ENCODE measurements at places on chromosomes 6 and 20.
A peak's percentile ranks its signal among the peaks of the same experiment; 100 is the strongest.

DNA sequence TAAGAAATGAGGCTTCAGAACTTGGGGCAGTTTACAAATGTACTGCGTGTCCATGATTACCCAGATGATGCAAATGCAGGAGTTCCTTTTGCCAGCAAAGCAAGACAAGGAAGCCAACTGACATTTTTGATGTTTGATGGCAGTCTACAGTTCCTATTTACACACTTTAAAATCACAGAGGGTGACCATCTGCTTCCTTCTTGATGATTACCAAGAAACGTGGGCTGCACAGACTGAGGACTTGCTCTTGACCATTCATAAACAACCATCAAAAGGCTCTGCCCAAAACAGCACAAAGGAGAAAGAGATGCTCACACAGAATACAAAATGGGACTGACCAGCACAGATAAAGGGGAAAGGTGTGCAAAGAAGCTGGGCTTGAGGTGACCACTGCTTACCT is 79.8 kb upstream of the TRAF3IP2 start:
- DNase-seq, result no peak

DNA sequence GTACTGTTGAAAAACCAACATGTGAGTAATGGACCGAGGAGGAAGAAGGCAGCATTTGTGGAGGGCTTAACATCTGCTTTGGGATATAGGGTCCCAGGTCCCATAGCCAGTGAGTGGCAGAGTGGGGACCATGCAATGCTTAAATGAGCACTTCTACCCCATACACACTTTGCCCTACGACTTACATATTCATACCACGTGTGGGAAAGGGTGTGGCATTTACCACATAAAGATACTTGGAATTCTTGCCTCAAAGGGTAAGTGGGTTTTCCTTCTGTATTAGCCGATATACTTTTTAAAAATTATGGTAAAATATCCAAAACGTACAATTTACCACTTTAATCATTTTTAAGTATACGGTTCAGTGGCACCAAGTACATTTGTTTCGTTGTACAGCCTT is 199.3 kb downstream of the BACH2 start:
- DNase-seq, result no peak

DNA sequence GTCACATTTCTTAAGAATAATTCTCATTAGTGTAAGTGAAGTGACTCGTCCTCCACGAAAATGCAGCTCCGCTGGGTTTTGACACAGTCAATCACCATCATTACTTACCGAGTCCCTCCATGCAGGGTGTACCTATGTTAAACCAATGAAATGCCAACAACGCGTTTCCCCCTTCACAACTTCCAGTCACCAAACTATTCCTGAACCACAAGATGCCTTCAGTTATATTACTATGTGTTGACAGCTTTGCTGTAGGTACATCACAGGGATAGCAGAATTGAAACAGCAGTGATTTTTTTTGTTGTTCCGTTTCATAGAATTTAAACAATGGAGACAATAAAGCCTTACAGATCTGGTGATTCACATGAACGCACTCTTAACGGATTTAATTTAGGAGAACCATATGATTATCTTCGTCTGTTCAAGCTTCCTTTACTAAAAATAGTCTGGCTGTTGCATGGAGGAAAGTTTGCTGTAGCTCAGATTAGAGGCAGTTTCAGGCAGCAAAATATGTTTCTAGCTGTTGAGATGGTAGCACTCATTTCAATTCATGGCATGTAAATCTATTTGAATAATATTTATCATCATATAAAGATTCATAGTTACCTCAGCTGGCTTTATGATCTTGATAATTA is 652.8 kb downstream of the PRKN start:
- DNase-seq, result no peak

GRCh38 chr6:142275236-142276006 is 26.4 kb upstream of the ADGRG6 start:
- no peak for DNase-seq

GRCh38 chr20:9884061-9884460 is 45.2 kb upstream of the PAK5 start:
- DNase-seq, result no peak

- DNase-seq, result no peak
These were observed 27.1 kb downstream of the TOMM6 start for GRCh38 chr6:41814629-41815028.

DNA sequence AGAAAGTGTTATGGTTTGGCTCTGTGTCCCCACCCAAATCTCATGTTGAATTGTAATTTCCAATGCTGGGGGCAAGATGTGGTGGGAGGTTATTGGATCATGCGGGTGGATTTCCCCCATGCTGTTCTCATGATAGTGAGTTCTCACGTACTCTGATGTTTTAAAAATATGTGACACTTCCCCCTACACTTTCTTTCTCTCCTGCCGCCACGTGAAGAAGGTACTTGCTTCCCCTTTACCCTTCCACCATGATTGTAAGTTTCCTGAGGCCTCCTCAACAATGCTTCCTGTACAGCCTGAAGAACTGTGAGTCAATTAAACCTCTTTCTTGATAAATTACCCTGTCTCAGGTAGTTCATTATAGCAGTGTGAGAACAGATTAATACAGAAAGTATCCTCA is 150.8 kb downstream of the TMEM200A start:
- DNase-seq, result no peak

DNA sequence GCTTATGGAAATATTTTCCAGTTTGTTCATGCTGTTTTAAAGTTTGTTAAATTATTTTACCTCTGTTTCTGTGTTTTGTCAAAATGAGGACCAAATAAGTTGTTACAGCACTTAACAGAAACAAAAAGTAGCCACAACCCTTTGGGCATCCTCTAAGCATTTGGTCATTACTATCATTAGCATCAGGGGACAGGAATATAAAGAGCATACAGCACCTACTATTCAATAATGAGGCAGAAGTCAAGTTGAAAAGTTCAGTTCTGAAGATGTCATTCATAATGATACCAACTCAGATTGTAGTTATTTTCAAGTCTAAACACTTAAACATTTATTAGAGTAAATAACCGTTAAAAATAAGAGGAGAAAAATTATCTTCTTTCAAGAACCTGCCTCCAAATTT is 862.3 kb upstream of the FLRT3 start:
- DNase-seq, result no peak

DNA sequence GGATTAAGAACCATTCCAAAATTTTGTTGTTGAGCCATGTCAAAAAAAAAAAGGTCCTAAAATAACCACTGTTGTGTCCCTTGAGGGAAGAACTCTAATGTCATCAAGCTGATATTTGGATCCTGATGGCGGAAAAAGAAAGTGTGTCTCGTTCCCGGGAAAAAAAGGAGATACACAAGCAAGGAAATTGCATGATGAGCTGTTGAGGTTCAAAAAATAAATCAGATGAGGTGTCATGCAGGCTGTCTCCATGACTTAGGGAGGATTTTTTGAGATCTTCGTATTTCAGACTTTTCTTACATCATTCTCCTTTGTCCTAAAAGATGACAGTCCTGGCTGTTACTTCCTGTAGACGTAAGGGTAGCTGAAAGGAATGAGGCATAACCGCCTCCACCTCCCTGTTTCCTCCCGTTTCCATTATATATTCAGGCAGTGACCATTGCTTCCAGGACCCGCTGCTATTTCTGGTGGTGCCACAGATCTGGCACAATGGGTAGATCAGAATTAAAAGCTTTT is 117.3 kb upstream of the TNFAIP3 start:
- no peak for DNase-seq

GRCh38 chr20:19077370-19078220 is 134.8 kb upstream of the SLC24A3 start:
- DNase-seq, result no peak

GRCh38 chr6:113495521-113495920 is 361.6 kb upstream of the MARCKS start:
- no peak for DNase-seq

GRCh38 chr6:90818163-90818562 is 231.3 kb upstream of the MAP3K7 start:
- no peak for DNase-seq

DNA sequence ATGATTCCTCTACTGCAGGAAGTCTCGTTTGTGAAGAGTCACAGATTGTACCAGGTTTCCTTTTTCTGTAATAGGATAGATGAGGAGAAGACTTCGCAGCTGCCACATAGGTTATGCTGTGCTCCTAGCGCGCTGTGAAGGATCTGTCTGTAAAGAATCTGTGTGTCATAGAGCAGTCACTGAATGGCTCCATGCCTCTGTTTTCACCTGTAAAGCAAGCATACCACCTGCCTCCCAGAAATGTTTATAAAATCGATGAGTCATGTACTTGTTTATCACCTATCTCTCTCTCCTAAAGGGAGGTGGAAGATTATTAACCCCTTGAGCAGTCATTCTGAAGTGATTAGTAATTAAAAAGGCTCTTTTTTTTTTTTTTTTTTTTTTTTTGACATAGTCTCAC is 86.6 kb downstream of the TFAP2B start:
- no peak for DNase-seq

DNA sequence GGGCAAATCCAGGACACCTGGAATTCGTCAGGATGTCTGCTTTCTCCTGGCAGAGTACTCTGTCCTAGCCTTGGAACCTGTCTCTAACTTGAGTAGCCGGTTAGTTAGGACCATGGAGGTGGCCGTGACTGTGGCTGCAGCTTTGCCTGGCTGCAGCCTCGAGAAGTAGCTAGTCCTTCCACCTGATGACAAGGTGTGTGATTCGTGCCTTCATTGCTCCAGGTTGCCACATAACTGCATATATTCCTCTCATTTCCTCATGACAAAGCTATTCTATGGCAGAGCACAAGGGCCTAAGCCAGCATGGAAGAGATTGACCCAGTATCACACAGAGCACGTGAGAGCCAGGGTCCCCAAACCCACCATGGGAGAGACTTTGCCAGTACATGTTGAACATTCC is 39.8 kb upstream of the KIF25 start:
- no peak for DNase-seq

DNA sequence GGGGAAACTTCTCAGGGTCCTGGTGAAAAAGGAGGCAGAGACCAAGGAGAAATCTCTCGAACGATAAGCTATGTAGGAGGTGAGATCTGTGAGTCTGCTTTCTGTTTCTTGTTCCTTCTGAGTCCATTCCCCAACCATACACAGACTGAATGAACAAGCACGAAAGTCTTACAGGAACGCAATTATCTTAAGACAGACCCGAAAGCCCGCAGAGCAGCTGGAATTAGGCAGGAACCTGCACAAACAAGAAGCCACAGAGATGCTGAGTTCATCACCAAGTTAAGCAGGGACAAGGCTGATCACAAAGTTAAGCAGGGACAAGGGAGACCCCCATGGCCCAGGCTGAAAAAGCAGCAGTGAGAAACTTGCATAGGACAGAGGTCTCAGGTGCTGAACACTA is 21.4 kb upstream of the NELFCD start:
- DNase-seq, result no peak

- no peak for DNase-seq
These were observed 124.1 kb downstream of the FOXO3 start for GRCh38 chr6:108684771-108685329.

DNA sequence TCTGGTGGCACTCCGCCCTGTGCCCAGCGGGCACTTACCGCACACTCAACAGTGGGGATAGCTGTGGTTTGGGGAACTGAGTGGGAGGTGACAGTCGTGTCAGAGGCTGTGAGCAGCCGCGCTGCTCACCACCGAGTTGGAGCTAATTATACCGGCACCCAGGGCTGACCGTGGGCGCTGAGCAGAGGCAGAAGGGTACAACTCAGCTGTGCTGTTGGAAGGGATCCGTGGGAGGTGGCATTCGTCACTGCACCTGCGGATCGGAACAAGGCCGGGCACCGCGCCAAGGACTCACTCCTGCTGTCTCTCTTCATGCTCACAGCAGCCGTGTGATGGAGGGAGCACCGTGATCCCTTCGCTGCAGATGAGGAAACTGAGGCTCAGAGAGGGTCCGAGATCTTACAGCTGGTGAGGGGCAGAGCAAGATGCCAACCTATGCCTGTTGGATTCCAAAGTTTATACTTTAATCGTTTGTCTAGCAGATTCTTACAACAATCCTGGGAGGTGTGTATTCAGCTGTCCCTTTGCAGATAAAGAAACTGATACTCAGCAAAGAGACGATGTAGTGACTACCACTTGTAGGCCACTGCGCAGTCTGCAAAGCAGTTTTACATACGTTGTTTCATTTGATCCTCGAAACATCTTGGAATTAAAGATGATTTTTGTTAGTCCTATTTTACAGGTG is 713 bp upstream of the ELMO2 start:
- DNase-seq, result peak; percentile 66

DNA sequence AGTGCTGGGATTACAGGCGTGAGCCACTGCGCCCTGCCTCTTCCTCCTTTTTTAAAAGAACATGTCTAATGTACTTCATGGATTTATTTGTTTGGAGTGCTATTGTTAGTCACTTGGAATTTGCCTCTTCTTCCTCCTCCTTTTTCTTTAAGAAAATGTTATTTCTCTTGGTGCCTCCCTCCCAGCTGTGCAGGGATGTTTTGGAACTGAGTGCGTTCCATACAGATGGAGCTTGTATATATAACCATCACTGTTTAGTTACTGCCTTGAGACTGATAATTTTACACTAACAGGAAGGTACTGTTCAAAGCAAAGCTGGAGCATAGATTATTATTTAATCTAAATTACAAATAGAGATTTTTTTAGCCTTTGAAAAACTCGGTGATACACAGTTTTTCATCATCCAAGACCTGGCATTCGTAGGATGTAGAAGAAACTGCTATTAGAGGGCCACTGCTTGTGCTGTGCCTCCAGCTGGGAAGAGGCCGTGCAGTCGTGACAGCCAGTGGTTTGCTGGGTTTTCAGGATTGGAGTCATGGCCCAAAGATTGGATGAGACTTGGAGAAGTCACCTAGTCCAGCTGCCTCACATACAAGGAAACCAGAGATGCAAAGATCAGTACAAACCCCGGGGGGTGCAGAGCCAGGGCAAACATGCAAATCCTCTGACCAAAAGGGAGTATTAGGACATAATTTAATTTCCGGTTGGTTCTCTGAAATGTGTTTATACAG is 123.1 kb downstream of the PLEKHG1 start:
- no peak for DNase-seq

GRCh38 chr6:106572875-106573585 is 56.3 kb downstream of the RTN4IP1 start:
- no peak for DNase-seq

DNA sequence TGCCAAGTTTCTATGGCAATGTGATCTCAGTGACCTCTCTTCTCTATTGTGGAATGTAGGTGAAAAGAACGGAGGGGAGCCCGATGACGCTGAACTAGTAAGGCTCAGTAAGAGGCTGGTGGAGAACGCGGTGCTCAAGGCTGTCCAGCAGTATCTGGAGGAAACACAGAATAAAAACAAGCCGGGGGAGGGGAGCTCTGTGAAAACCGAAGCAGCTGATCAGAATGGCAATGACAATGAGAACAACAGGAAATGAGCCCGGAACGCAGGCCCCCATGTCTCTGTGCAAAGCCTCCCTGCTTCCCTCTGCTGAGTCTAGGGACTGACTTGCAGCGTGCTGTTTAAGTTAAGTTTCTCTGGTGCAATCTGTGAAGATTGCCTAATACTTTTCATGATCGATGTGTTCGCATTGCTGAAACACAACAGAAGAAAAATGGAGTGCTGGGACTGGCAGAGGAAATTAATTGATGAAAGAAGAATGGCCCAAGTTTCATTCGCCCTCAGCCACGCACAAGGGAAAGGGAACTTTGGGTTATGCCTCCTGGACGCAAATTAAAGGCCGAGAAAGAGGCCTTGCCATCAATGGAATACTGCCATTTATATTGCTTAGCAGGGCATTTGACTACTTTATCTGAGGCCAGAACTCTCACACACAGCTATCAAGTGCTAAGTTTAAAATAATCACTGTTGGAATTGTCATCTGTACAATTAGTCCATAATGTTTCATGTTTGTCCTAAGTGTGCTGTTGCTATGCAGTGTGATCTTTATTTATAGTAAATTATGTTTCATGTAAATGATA is 146.4 kb downstream of the AKAP7 start:
- DNase-seq, result peak; percentile 75

GRCh38 chr6:89087881-89088280 is 7.3 kb downstream of the PNRC1 start:
- no peak for DNase-seq

- no peak for DNase-seq
These were observed 333.3 kb upstream of the SYNCRIP start for GRCh38 chr6:85975957-85976356.

Data from CD4-positive, alpha-beta T cell treated with Interleukin-1 beta for 1 hour (primary cell).